NCI-H2081 (cell line): ENCODE measurements at places on chromosomes 6 and 20.
A peak's percentile ranks its signal among the peaks of the same experiment; 100 is the strongest.

DNA sequence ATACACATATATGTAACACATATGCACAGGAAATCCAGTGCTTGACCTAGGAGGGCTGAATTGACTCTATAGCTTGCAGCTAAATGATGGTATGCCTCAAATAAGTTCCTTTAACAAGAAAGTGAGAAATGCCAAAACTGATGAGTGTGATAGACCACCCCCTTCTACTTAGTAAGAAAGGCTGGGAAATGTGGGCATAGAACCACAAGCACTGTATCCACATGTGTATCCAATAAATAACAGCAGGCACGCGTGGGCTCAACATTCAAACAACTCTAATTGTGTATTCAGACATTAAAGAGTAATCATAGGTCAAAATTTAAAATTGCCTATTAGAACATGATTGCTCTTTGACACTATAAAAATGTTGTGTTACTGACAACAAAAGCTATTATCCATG lies 54.1 kb downstream of the FAM83B start:
- no peak for DNase-seq

- no peak for DNase-seq
These were observed 88.4 kb downstream of the HACE1 start for GRCh38 chr6:104771258-104771832.

DNA sequence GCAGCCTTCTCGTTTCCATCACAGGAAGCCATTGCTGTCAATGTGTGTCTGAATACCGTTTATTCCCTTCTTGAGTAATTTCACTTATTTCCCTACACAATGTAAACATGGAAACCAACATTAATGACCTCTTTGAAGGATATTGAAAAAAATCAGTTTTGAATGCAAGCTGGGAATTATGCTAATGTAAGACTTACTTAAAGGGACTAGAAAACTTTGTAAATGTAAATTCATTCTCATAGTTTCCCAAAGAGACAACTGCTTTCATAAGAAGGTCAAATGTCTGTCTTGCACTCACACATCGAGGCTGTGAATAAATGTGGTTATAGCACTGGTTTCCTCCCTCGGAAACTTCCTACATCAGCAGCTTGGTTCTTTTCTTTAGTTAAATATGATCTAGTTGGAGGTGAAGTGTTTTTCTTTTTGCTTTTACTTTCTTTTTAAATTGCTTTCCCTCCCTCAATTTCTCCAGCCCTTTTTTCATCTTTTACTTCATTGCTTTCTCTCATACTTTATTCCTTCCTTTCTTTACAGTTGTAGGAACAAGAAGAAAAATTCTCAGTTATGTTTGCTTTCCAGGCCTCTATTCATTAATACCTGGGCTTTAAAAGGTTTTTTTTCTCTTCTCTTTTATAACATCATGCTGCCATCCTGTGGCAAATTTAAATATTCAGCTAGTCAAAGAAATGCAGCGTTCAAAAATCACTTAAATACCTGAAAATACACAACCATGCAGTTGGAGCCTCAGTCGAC lies 108.3 kb downstream of the TNFAIP3 start:
- DNase-seq, result no peak

DNA sequence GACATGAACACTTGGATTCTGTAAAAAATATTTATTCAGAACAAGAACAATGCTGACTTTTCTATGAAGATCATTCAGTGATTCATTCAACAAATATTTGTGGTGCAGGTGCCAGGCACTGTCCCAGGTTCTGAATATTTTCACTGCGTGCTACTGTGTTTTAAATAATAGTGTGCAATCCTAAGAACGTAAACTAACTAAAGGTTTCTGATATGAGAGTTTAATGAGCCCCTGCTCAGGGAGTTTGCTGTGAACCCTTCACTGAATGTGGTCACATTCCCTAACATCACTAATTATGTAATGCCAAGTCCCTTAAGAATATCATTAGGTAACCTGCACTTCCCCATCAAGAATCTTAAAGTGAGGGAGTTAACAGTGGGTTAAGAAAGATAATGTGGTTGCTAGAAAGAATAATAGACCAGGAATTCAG lies 1.7 kb upstream of the TMEM170B start:
- DNase-seq, result no peak

DNA sequence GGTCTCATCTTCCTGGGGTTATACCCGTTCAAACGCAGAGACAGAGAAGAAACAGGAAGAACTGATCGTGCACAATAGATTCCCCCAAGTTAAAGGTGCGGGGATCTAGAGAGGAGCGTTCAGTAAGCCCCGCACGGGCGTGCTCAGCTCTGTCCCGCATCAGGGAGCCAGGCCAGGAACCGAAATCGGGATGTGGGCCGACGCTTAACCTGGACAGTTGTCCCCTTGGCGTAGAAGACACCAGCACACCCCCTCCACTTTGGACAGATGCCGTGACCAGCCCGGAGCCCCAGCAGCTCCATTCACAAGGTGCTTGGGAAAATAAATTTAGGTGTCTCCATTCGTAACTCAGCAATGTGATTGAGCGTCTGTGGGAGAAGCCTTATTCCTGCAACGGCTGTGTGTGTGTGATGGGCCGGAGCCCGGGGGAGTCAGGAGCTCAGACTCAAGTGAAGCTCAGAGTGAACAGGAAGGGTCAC lies 24.0 kb upstream of the GATA5 start:
- no peak for DNase-seq

DNA sequence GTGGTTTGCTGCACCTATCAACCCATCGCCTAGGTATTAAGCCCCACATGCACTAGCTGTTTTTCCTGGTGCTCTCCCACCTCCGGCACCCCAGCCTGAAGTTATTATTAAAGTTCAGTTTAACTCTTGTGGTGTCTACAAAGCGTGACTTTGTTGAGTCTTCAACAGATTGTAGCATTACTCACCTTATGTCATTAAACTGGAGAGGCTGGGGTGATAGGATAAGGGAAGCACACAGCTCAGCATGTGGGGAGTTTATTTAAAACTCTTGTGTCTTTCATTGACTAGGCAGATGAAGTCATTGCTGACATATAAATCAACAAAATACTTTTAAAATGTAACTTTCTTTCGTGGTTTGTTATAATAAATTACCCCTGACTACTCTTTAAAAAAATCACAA lies 84.7 kb upstream of the GCM1 start:
- DNase-seq, result no peak

DNA sequence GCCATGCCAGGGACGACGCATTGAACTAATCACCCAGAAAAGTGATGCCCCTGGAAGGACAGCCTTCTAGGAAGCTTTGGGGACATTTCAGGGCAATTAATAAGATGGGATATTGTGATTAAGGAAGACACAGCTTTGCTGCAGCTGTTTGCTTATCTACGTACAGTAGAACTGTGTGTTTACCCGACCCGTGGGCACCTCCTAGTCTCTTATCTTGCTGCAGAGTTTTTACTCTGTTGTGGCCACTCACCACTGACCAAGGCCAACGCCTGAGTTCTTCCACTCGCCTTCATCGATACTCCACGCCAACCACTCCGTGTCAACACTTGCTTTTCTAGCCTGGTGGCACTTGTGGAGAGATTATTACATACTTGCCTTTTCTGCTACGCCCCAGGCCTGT lies 105.9 kb upstream of the MLN start:
- DNase-seq, result no peak

DNA sequence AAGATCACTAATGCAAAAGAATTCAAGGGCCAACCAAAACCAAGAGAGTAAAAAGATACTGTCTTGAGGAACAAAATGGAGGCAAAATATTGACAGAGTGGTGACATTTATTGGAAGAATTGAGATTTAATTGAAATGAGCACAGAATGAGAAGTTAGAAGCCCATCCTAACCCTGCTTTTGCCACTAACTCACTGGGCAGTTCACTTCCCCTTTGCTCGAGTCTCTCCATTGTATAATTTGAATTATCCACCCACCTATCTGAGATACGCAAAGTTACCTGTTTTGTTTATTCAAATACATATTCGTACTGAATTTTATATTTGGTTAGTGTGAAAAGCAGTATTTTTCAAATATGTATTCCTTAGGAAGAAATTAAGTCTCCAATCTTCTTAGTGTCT lies 204.5 kb upstream of the PRDM1 start:
- DNase-seq, result no peak

GRCh38 chr6:12356983-12357972 lies 67.1 kb downstream of the EDN1 start:
- no peak for DNase-seq

- no peak for DNase-seq
These were observed 139.4 kb upstream of the RREB1 start for GRCh38 chr6:6968357-6968730.

GRCh38 chr20:21527908-21528307 lies 14.0 kb upstream of the NKX2-2 start:
- no peak for DNase-seq

DNA sequence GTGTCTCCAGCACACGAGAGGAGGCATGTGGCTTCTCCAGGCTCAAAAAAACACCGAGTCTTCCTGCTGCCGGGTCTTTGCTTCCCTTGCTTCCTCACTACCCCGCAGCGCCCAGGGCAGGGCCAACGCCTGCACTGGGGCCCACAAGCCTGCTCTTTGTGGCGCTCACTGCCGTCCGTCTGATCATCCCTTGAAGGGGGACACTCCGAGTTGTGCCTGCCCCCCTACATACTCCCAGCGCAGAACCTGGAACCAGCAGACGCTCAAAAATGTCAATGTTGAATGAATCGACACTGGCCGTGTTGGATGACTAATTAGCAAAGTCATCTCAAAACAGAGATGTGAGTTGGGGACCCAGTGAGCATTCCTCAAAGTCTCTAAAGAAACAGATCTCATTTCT lies 8.1 kb upstream of the ARFGAP1 start:
- no peak for DNase-seq

GRCh38 chr6:17054647-17055046 lies 47.2 kb upstream of the STMND1 start:
- no peak for DNase-seq

DNA sequence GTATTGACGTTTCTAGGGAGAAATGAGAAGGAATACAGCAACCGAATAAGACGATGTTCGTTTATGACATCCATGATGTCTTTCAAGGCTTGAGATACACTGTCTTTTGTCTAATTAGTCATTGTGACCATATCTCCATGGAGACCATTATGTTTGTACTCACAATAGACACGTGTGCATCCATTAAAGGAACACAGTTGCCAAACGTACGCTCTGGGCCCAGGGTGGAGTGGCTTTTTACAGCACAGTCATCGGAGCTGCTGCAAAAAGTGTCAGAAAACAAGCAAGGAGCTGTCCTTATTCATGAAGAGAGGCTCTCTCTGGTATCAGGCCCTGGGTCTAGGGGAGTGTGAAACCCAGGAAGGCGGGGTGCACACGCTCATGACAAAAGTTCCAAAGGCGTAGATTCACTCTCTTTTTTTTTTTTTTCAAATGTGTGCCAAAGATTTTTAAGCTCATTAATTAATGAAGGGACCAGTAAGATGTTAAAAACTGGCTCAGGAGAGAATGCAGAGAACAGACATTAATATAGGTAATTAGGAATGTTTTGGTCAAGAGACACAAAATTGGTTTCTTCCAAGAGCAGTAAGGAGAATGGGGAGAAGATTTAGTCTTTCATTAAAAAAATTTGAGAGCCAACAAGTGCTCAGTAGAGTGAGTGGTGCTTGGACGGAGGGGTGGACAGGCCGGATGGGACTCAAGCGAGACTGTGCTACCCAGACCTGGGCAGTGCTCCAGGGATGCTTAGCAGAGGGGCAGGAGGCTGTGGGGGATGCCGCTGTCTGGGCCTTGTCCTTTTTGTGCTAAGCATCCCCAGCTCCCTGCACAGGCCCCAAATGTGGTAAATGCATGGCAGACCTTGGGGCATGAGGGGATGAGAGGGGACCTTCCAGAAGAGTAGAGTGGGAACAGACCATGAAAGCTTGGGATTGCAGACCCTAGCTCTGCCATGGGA lies 34.9 kb upstream of the GTSF1L start:
- DNase-seq, result no peak

- DNase-seq, result no peak
These were observed 2.1 kb downstream of the ZNF341 start for GRCh38 chr20:33733654-33734576.

GRCh38 chr6:108476847-108477430 lies 83.8 kb upstream of the FOXO3 start:
- DNase-seq, result peak; percentile 5

DNA sequence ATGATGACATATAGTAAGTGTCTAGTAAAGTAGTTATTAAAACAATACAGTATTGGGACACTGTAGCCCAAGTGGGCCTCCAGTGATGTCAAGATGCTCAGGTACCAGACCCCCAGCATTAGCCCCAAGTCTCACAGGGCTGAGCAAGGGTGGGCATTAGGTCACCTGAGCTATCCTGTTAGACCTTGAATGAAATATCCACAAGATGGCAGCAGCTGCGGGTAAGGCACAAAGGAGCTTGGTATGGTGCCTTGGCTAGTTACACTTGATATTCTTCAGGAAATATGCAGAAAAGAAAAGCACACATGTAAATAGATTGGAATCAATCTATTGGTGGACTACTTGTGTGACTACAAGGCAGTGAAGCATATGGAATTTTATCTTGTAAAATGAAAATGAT lies 701.8 kb upstream of the ADGRB3 start:
- DNase-seq, result peak; percentile 1

GRCh38 chr20:15992564-15992963 lies 580.7 kb downstream of the KIF16B start:
- DNase-seq, result no peak

- no peak for DNase-seq
These were observed 4.7 kb upstream of the DEFB132 start for GRCh38 chr20:252801-253200.

GRCh38 chr6:1667805-1668175 lies 58.1 kb downstream of the FOXC1 start:
- DNase-seq, result no peak

- peak; percentile 68 for DNase-seq
These were observed 45.9 kb upstream of the ZNFX1 start for GRCh38 chr20:49323622-49324238.

GRCh38 chr6:167936051-167936450 lies 61.4 kb upstream of the KIF25 start:
- DNase-seq, result no peak

GRCh38 chr6:26211963-26212362 lies 124.7 kb downstream of the HFE start:
- DNase-seq, result no peak

DNA sequence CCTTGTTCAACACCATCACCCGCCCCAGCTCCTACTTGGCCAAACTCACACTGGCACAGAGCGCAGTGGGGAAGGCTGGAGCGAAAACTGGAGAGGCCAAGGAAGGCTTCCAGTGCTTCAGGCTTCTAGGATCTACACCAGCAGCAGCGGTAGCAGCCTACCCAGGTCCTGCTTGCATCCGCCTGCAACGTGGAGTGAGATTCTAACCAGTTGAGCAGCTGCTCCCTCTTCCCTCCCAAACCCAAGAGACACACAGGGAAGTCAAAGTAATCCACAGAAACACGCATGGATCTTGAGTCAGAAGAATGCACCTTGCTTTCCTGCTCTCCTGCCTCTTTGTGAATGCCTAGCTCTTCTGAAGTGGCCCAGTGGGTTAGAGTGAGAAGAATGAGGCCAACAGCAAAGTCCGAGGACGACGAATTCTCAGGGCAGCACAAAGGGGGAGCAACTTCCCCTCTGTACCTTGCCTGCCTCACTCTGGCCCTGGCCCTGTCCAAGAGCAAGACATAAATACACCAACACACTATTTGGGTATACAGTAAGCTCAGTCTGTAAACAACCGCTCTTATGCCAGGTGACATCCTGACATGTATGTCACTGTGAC lies 95.9 kb upstream of the FOXQ1 start:
- DNase-seq, result no peak

- no peak for DNase-seq
These were observed 44.2 kb downstream of the PHACTR3 start for GRCh38 chr20:59648466-59649070.

GRCh38 chr20:9338101-9338500 lies 176.3 kb upstream of the LAMP5 start:
- no peak for DNase-seq
